ENCODE measurements at places on chromosomes 16 and 17.

DNA sequence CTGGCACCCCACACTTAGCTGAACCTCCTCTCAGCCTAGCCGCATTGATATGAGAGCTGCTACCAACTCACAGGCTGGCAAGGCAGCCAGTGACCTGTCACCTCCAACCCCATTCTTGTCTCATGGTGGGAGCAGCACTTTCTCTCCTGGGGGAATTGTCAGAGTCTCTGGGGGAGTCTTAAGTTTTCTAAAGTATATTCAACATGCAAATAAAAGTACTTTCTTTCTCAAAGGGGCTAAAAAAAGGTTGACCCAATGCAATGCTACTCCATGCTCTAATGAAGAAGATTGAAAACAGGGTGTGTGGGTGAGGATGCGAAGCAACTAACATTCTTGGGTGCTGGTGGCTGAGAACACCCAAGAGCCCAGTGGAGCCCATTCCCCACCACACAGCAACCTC lies 53.1 kb upstream of the SREBF1 start:
- DNase-seq, result no peak

DNA sequence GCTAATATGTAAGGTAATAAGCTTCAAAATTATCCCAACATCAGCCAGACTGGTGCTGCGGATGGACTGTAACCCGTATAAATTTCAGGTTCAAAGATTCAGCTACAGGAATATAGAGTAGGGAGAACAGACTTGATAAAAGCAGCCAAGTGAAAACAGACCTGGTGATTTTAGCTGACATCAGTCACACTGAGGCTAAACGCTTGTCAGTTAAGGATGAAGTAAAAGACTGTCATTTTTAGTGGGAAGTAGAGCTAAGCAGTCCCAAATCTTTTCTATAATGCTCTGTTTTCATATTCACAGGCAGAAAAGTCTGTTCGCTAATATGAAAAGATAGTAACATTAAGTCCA lies 35.4 kb downstream of the CMTM4 start:
- DNase-seq, result no peak

GRCh38 chr16:12214509-12214908 lies 238.0 kb downstream of the SNX29 start:
- no peak for DNase-seq

GRCh38 chr16:2487903-2488531 lies 13.1 kb downstream of the TBC1D24 start:
- no peak for DNase-seq

- DNase-seq, result no peak
These were observed 14.2 kb upstream of the SEC14L1 start for GRCh38 chr17:77126519-77126918.

Data from GM10248 (cell line).